ENCODE measurements at places on chromosomes 7 and 10.
A peak's percentile ranks its signal among the peaks of the same experiment; 100 is the strongest.

GRCh38 chr7:157690833-157691585, 354.2 kb downstream of the DNAJB6 start:
- no peak for DNase-seq

GRCh38 chr10:45454262-45454661, 80.2 kb downstream of the ALOX5 start:
- no peak for DNase-seq

DNA sequence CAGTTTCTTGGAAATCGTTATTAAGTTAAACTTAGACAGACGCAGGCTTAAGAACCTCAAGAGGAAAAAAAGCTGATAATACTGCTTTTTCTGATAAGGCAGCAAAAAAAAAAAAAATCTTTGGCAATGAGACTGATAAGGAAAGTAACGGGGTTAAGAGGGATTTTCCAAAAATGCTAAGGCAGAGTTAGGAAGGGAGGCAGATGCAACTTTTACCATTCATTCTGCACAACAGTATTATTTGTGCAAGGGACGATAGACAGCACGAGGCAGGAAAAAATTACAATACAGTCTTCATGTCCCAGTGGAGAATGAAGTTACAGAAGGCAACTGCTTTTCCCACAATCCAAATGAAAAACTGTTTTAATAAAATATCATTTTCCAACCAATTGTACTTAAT, 194.0 kb downstream of the DOCK4 start:
- DNase-seq: no peak

DNA sequence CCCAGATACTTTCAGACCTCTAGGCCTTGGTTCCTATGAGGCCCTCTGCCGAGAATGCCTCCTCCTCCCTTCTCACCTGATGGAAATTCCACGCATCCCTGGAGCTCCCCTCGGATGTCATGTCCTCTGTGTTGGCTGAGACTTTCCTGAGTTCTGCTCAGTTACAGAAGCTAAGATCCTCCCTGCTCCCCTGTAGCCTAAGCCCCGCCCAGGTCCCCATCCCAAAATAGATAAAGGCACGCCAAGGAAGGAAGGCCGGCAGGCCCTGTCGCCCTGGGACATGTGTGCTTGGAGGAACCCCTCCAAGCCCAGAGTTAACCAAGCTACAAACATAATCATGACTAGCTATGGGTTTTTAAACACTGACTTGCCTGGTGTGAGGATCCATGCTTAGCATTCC, 123.5 kb downstream of the SORBS1 start:
- DNase-seq: no peak

- no peak for DNase-seq
These were observed 171.9 kb downstream of the RPS24 start for GRCh38 chr10:78205457-78206016.

DNA sequence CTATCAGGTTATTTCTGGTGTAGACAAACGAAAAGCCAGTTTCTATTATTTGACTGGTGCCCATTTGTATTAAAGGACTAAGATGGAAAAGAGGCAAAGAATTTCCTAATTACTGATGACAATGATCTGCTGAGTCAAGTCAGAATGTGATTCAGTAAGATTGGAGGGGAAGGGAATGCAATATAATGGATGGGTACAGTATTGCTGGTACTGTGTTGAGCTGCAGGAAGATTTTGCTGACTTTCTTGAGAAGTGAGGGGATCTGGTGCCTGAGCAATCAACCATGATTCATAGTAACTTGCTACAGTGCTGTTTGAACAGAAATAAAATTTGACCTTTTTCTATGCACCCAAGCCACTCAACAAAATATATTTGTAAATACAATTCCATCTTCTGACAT, 139.1 kb upstream of the RHEB start:
- DNase-seq: no peak

DNA sequence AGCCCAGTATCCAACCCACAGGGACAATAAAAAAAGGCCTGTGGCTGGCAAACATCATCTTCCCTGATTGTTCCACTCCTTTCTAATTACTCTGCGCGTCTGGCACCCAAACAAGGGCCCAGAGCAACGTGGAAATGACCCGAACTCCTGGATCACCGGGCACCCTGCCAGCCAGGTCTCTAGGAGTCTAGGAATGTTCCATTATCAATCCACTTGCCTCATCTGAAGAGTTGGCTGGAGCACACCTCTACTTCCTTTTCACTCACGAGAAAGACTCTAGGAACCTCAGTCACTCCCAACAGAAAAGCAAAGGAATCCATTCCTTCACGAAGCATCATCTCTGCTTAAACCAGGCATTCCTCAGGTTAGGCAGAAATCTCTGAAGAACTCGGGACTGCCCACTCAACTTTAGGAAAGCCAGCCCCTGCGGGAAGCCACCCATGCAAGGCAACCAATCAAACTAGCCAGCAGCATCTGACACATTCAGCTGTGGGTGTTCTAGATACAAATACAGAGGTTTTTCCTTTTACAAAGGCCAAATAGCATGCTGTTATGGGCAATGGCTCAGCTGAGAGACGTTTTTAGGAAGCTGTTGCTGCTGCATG, 37.7 kb downstream of the ATXN7L1 start:
- no peak for DNase-seq

DNA sequence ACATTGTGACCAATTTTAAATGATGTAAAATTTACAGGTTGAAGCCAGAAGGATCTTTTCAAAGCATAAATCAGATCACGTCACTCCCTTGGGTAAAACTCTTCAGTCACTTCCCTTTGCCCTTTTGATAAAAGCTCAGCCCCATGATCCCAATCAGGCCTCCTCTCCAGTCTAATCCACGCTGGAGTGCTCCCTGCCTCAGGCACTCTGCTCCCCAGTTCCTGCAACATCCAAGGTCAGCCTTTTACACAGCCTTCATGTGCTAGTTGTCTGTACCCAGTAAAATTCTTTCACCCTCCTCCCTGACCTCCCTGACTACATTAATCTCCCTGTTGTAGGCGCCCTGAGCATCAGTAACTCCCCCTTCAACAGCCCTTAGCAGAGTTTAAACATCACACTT, 14.1 kb downstream of the ELMO1 start:
- DNase-seq: peak; percentile 11

- DNase-seq: no peak
These were observed 14.8 kb downstream of the OGDH start for GRCh38 chr7:44621034-44621749.

DNA sequence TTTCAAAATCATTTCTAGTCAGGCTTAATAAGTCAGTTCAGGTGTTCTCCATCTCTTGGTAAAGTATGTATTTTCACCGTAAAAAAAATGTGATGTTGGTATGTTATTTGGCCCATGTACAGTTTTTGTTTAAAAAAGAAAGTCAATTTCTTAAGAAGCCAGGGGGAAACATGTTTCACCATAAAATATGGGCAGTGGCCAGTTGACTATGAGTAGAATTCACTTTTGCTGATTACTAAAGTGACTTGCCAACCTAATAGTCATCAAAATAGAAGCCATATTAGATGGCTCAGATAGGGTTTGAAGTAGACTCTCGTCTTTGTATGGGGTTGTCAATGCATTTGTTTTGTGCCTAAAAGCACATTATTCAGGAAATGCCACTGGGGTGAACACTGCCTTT, 266.3 kb downstream of the BICC1 start:
- no peak for DNase-seq

- no peak for DNase-seq
These were observed 229.8 kb downstream of the FOXP2 start for GRCh38 chr7:114644455-114644854.

GRCh38 chr7:147008530-147008929, 891.9 kb downstream of the CNTNAP2 start:
- DNase-seq: no peak

- DNase-seq: no peak
These were observed 39.9 kb downstream of the PLEKHA8 start for GRCh38 chr7:30068117-30068516.

DNA sequence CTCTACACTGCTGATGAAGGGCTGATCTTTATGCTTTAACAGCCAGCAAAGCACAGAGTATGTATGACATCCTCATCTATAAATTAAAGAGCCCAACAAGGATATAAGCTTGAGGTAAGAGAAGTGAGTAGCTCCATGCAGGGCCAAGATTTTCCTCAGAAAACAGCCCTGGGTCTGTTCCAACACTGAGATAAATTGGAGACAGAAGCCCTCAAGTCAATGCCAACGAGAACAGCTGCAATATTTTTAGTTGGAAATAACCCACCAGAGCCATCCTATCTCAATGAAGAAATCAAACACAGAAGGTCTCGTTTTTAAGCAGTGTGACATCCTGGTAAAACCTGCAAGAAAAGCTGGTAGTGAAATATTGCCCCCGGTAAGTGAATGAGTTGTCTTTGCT, 297.0 kb upstream of the AUTS2 start:
- no peak for DNase-seq

- DNase-seq: no peak
These were observed 22.7 kb downstream of the FAM53B start for GRCh38 chr10:124721330-124722045.

- DNase-seq: peak; percentile 12
These were observed 599.7 kb downstream of the KCNMA1 start for GRCh38 chr10:77037735-77038403.

DNA sequence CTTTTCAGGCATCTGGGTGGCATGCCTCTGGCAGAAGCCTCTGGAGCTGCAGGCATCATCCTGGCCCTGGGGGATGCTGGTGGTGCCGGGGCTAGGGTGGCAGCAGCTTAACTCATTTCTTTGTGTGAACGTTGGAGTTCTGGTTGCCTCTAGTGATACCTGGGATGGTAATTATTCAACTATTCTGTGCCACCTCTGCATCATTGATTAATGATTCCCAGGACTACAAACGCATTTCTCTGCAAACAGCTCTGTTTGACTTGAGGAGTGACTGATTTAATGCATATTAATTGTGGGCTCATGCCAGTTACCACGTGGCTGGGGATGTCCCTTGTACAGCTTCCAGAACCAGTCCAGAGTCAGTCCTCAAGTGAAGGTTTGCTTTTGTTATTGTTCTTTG, 55.9 kb downstream of the LRRC18 start:
- DNase-seq: no peak

DNA sequence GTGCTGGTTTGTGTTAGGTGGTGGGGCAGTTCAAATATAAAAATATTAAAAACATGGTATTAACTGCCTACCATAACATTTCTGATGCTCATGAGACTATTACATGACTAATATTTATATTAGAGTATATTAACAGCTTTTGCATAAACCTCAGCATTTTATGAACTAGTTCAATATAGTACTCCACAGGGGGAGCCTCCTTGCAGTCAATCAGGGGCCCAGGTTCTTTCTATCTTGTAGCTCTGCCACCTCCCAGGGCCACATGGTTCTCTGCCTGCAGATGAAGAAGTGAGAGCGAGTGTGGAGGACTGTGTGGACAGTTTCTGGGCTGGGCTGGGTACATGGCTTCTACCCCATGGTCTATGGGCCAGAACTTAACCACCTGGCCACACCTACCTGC, 159.5 kb downstream of the RPS24 start:
- DNase-seq: no peak

- DNase-seq: peak; percentile 72
These were observed 608 bp downstream of the ACHE start for GRCh38 chr7:100894860-100895700.

DNA sequence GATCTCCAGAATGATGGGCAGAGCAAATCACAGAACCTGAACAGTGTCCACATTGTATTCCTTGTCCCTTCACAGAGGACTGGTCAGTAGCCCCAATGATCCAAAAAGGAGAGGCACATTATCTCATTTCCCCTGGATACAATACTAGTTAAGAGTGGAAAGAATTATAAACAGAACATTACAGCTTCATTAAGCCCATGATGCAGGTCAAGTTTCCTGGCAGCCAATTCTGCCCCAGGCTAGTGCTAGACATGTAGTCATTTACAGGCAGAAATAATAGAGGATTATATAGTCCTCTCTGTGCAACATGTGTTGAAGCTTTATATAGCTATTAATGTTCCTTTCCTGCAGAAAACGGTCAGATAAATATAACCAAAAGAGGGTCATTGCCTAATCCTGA, 124.3 kb upstream of the WNT16 start:
- DNase-seq: no peak

- DNase-seq: no peak
These were observed 69.9 kb downstream of the APBB1IP start for GRCh38 chr10:26508016-26508415.

GRCh38 chr7:126776498-126776897, 476.2 kb downstream of the GRM8 start:
- DNase-seq: no peak

GRCh38 chr7:2938514-2939192, 94.5 kb upstream of the GNA12 start:
- DNase-seq: no peak

GRCh38 chr10:124301736-124302135, 117.0 kb downstream of the OAT start:
- no peak for DNase-seq

GRCh38 chr10:131722121-131722520, 178.7 kb upstream of the PPP2R2D start:
- no peak for DNase-seq

GRCh38 chr10:116385994-116386809, 41.4 kb upstream of the PNLIPRP3 start:
- peak; percentile 64 for DNase-seq

GRCh38 chr10:47079204-47079580, 168.0 kb downstream of the PTPN20 start:
- DNase-seq: peak; percentile 2

DNA sequence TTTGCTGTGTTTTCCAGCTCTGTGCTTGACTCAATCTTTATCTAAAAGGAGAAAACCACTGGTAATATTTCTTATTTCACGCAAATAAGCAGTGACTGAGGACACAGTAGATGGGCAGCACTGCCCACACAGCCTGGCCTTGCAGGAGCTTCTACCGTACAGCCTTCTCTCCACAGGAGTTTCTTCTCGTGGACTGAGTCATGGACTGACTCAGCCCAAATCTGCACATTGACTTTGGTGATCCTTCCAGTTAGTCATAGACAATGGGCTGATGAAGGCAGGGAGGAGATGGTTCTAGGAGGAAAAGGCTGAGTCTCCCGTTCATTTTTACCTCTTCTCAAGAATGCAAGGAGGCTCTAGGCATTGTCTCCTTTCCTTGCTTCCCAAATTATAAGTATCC, 200.7 kb downstream of the RAPGEF5 start:
- no peak for DNase-seq

All from NCI-H82 (cell line).